ENCODE measurements at places on chromosomes 2 and 18.

GRCh38 chr2:231464576-231465540 lies 574 bp upstream of the NCL start:
- DNase-seq: peak; percentile 99

- DNase-seq: no peak
Measured at GRCh38 chr2:121295911-121296650, 11.1 kb upstream of the TFCP2L1 start.

- DNase-seq: no peak
Measured at GRCh38 chr2:158723181-158723838, 71.8 kb upstream of the DAPL1 start.

- no peak for DNase-seq
Measured at GRCh38 chr2:230981704-230982103, 14.2 kb upstream of the SPATA3 start.

DNA sequence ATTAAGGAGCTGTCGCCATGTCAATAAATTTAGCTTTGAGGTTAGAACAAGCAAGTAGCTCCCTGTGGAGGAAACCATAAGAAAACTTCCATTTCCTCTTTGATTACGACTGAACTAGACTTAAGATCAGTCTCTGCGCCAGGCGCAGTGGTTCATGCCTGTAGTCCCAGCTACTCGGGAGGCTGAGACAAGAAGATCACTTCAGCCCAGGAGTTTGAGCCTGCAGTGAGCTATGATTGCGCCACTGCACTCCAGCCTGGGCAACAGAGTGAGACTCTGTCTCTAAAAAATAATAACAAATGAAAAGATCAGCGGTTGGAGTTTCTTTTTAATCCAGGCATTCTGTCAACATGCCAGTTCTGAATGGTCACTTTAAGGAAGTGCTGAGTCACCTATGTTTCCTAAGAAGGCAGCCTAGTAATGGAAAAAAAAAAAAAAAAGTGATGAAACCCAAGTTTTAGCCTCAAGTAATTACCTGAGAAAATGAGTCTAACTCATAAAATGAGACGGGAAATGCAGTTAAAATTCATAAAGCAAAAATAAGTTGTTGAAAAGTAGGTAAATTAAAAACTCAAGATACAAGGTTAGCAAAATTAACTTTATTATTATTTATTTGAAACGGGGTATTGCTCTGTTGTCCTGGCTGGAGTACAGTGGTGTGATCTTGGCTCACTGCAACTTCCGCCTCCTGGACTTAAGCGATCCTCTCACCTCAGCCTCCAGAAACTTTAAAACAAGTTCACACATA lies 10.2 kb downstream of the C18orf32 start:
- peak; percentile 92 for DNase-seq

DNA sequence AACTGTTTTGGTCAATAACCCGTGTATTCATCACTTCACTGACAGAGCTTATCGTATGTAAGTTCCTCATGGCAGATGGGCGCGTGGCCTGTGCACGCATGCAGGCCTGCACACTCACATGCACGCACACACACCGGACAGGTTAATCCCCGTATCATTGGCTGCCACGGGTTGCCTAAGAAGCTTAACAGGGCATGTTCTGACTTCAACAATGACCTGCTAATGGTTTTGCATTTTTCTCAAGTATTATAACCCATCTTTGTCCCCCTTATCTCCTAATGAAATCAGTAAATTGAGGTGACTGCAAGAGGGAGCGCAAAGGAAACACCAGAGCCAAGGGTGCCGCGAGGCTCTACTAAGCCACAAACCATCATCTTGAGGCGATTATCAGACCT lies 399.0 kb upstream of the ID2 start:
- no peak for DNase-seq

- DNase-seq: no peak
Measured at GRCh38 chr18:30271716-30272115, 770.8 kb downstream of the DSC3 start.

DNA sequence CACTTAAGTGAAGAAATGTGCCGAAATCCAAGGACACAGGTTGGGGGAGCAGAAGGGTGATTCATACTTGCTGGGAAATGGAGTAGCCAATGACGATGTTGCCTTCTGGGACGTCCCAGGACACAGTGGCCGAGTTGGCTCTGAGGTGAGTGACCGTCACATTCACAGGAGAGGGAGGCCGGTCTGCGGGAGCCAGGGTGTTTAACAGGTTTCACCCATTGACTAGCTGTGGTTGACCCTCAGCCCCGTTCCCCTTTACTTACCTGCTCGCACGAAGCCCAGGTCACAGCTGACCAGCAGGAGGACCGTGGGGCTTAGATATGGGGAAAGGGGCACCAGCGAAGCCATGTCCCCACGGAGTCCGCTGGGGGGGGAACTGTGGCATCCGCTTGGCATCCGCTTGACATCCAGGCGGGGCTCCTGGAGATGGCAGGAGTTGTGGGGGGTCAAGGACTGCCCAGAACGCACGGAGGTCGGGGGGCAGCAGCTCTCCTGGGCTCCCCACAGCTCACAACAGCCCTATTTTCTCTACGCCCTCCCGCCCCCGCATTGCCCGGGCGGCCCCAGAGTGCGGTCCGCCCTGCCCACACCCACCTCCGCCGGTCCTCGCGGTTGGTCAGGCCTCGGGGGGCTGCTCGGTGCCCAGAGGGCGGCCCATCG lies 586 bp downstream of the FNDC4 start:
- DNase-seq: peak; percentile 28

- peak; percentile 94 for DNase-seq
Measured at GRCh38 chr2:208320686-208321085, 54.6 kb downstream of the PIKFYVE start.

DNA sequence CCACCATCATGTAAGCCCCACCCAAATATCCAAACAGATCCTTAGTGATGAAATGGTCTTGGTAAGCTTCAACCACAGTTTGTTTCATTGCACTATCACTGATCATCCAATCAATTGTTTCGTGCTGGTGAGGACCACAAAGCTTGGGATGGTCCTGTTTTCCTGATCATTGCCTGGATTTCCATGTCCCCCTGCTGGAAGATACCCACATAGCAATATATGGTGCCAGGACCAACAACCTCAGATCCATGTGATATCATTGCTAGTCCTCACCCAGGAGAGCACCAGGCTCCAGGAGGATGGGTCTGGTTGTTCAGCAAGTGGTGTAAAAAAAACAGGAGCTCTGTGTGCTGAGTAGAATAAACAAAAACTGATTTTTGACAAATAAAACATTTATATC lies 206.5 kb upstream of the SH3BP4 start:
- no peak for DNase-seq

DNA sequence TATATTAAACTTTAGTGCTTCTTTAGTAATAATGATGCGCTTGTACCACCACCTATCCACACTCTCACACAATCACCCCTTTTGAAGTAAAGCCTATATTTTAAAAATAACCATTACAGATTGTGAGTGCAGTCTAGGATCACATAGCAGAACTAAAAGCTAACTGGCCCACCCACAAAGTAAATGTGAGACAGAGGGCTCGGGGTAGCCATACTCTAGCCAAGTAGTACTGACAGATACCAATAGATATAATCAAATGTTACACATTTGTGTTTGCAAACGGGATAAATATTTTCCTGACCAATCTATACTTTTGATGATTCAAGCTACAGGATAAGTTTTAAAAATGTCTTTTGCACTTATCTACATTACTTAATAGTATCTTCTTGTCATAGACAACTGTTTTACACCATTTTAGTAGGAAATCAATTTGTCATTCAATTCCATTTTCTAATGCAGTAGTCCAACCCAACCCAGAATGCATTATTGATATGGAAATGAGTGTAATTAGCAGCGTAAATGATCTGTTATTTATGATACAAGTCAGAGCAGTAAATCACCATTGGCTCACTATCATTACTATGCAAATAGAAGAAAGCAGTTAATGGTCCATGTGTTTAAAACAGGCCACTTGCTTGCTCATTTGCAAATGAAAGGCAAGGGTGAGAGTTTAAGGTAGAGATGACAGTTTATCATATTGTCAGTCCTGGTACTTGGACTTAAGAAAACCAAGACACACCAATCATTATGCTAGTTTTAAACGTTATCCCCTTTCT lies 111.8 kb downstream of the ERBB4 start:
- DNase-seq: no peak

DNA sequence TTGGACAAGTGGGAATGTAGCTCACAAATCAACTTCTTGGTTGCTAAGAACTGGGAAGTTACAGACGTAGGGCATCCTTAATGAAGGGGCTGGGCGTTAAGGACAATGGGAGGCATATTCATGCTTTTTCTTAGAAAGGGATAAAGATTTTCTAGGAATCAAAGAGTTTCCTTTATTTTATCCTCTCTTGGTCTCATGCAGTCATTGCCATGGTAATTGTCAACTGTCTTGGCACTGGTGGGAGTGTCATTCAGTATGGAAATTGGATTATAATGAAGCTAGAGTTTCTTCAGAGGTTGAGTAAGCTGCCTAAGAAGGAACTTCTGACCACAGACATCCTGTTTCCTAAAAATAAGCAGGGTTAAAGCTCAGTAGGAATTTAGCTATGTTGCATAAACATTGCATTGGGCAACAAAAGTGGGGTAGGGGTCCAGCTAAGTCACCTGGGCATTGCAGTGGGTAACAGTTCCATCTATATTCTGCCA lies 114.0 kb downstream of the LYPD6B start:
- no peak for DNase-seq

DNA sequence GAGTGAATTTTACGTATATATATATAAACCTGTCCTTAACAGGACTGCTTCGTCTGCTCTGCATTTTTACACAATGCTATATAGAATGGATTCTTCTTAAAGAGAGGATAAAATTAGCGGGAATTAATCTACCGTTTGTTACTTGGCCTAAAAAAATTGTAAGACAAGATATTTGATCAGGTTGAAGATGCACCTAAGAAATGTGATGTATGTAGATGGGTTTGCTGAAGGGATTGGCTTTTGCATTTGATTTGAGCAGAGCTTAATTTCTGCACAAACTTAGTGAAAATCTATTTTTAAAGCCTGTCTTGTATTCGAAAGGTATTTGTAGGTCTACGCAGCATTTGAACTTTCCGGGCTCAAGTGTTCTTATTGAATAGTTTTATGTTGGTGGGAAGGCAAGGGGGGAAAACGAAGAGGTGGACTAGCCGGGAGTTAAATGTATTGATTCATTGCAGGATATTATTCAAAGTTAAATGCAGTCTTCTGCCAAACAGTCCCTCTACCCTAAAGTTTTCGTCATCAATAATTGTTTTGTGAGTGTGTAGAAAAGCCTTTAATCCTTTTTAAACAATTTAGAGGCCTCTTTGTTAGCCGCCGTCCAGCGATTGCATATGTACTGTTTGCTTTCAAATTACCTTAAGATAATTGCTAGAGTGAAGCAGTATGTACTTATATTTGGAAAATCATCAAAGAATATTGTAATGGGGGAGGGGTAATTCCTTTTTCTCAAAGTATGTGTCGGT lies 1.2 kb downstream of the PPP1CB start:
- DNase-seq: no peak

DNA sequence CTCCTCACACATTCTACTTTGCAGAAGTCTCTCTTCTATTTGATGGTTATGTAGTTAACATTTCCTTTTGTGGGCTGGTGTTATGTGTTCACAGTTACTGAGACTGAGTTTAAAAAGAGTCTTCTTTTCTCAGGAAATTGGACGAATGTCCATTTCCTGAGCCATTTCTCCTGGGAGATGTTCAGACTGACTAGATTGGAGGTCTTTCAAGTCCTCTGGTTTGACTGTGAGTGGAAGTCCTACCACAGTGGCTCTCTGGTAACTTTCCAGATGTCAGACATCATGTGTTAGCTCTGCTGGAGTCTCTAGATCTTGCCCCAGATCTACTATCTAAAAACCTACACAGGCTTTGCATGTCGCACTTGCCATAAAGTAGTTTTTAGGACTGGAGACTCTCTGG lies 116.0 kb downstream of the GALR1 start:
- DNase-seq: no peak

DNA sequence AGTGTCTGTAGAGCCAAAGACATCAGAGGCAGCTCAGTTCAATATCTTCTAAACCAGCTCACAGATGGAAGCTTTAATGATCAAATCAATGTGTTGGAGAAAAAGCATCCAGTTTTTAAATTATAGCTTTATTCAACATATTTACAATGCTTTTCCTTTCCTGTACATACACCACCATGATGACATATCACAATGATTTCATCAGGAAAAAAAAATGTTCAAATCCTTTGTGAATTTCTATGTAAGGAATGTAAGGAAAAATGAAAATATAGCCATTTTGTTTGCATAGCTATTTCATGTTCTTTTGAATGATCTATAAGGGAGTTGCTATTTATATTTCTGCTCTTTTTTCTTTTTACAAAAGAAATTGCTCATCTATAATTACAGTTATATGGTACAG lies 134.7 kb upstream of the CDH20 start:
- DNase-seq: no peak

DNA sequence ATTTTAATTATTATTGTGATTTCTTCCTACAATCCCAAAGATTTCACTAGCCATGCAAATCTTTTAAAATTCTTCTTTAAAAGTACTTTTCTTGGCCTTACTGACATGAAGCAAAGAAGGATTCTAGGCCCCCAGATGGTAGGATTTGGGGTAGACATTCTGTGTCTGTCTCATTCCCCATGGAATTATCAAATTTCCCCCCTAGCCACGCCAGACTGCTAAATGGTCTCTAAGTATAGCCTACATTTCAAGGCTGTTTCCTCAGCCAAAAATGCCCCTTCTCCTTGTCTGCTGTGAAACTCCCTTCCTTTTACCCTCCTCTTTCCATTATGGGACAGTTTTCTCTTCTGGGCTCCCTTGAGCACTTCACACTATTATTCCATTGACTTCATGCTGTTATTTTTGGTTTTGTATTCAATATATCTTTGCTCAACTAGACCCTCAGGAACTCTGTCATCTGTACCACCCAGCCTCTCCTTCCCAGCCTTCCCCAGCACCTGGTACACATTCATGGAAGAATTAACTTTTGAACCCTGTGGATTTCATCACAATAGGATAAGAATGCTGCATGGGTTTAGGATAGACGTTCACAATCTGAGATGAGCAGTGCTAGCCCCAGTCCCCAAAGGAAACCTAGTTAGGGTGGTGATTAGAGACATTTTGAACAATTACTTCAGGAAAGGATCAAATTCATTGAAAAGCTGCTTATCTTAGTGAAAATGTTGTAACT lies 21.5 kb upstream of the CYP1B1 start:
- DNase-seq: peak; percentile 31

- no peak for DNase-seq
Measured at GRCh38 chr2:217839750-217840107, 163.1 kb downstream of the TNS1 start.

GRCh38 chr2:127646487-127647241 lies 711 bp downstream of the GPR17 start:
- no peak for DNase-seq
